ENCODE measurements at places on chromosomes 3 and 15. TPM values are rescaled to one million over a fixed set of nuclear protein-coding genes. Genes with fewer than 3 reads are reported as not detected.

The CISH gene
- 2.6 TPM for total RNA-seq

The WDR49 gene
- total RNA-seq: 1.8 TPM

The ST3GAL6 gene
- 6.5 TPM for total RNA-seq

The LRRK1 gene
- 4.8 TPM for total RNA-seq
